ENCODE measurements at places on chromosomes 1 and 21. TPM values are rescaled to one million over a fixed set of nuclear protein-coding genes. Genes with fewer than 3 reads are reported as not detected.

Gene NR5A2
- 5.9 TPM for total RNA-seq

Gene IER5
- total RNA-seq = 16.4 TPM

Gene KDM5B
- total RNA-seq = 170 TPM

Gene AXDND1
- total RNA-seq = 0.99 TPM

Gene TMPRSS3
- total RNA-seq = 0.30 TPM

Gene PADI1
- 11.7 TPM for total RNA-seq

Gene KRTAP10-1
- total RNA-seq = 0.30 TPM

Gene LRRC71
- 0.20 TPM for total RNA-seq

Gene RHBDL2
- total RNA-seq = 2.2 TPM

Gene CR1
- 3.8 TPM for total RNA-seq

Gene IL20
- total RNA-seq = 0.59 TPM

Gene CFAP107
- not detected for total RNA-seq

Gene OR2L8
- total RNA-seq = not detected

Gene TTC22
- total RNA-seq = 3.6 TPM

Gene TRIM46
- 0.20 TPM for total RNA-seq

Gene CITED4
- total RNA-seq = 8.3 TPM

Gene FMO2
- total RNA-seq = 2.0 TPM

Gene ACP6
- 4.3 TPM for total RNA-seq

Gene PRRC2C
- 64.6 TPM for total RNA-seq

Gene GUCA2B
- not detected for total RNA-seq

Gene GJB5
- total RNA-seq = 18.0 TPM

Gene FOXO6
- 4.1 TPM for total RNA-seq

Gene SLC9C2
- total RNA-seq = not detected

Gene CHD5
- 1.4 TPM for total RNA-seq

Gene LCA5L
- 0.89 TPM for total RNA-seq

Gene SARS1
- total RNA-seq = 96.0 TPM

Gene SPRR2B
- not detected for total RNA-seq

Gene SERPINC1
- total RNA-seq = not detected

Gene NTRK1
- 0.20 TPM for total RNA-seq

Gene EDEM3
- total RNA-seq = 31.7 TPM

Gene NEGR1
- total RNA-seq = 9.1 TPM

Gene KRTAP13-2
- total RNA-seq = 2.9 TPM

Gene FAM43B
- total RNA-seq = 0.79 TPM

Gene CD1B
- not detected for total RNA-seq

Gene SHE
- total RNA-seq = 5.4 TPM

Gene OVAAL
- total RNA-seq = not detected

Gene CHAF1B
- 1.6 TPM for total RNA-seq

Data from skin of body (tissue), 3 donors.